ENCODE measurements at places on chromosomes 6 and 20.

- DNase-seq, result no peak
These were observed 192.2 kb upstream of the EXOC2 start for GRCh38 chr6:885051-885590.

GRCh38 chr6:121614115-121614514 is 178.7 kb downstream of the GJA1 start:
- DNase-seq, result no peak

DNA sequence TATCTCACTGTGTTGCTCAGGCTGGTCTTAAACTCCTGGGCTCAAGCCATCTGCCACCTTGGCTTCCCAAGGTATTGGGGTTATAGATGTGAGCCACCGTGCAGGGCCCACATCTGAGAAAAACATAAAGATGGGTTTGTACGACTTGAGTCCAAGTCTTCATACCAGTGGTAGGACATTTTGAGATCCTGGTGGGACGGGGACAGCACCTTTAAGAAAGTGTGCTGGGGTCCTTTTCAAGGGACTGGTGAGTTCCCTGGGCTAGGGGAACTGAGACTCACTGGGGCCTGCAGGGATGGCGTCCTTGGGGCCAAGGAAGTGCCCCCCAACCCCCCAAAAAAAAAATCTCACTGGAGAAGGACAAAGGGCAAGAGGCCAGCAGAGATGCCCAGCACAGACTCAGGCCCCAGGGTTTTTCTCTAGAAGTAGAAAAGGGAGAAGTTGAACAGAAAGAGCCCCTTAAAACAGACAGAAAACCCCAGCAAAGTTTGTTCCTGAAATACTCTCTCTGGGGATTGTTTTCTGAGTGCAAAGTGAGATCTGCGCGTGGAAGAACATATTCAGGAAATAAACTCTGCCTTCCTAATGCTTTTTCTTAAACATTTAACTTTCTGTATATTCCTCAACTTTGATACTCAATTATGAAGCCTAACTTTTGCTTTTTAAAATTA is 10.7 kb downstream of the OSBPL2 start:
- DNase-seq, result no peak

- no peak for DNase-seq
These were observed 31.8 kb downstream of the SAMD3 start for GRCh38 chr6:130190701-130191690.

- DNase-seq, result no peak
These were observed 664.3 kb downstream of the RFPL4B start for GRCh38 chr6:113011389-113011788.

GRCh38 chr20:14700639-14700960 is 363.2 kb upstream of the FLRT3 start:
- no peak for DNase-seq

- DNase-seq, result peak; percentile 82
These were observed 107.0 kb downstream of the HIVEP1 start for GRCh38 chr6:12119085-12119588.

DNA sequence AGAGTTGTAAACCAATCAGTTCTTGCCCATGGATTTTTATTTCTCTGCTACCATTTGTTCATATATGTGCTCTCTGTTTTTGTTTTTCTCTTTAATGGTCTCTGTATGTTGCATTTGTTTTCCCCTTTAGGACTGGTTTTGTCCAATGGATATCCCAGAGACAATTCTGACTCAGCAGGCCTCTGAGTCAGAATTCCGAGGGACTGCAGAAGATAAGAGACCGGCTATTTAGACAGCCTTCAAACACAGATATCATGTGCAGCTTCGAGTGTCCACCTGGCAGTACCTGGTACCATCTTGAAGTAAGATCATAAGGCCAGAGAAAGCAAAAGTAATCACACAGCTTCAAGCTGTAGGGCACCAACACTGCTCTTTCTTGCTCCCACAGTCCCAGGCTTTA is 125.5 kb downstream of the ELOVL4 start:
- no peak for DNase-seq

- no peak for DNase-seq
These were observed 77.9 kb upstream of the NFATC2 start for GRCh38 chr20:51620432-51620831.

- DNase-seq, result no peak
These were observed 7.7 kb upstream of the SMIM13 start for GRCh38 chr6:11085758-11086435.

GRCh38 chr6:151070631-151071051 is 169.1 kb upstream of the AKAP12 start:
- no peak for DNase-seq

- no peak for DNase-seq
These were observed 3.6 kb upstream of the TOX2 start for GRCh38 chr20:43911066-43911465.

DNA sequence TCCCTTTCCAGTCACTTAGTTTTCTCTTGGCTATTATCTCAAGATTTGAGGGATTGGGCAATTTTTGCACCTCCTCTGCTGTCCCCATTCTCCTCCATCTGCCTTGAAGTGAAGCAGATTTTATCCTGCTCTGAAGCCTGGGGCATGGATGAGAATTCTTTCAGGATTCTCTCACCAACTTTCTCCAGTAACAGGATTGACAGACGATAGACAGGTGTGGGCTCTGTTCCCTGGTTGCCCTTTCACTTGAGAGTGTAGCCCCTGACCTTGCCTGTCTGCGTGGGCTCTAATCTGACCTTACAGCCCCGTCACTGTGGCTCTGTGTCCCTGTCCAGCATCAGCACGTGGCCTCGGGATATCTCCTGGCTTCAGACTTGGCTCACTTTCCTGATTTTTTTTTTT is 27.1 kb downstream of the CDYL start:
- no peak for DNase-seq

DNA sequence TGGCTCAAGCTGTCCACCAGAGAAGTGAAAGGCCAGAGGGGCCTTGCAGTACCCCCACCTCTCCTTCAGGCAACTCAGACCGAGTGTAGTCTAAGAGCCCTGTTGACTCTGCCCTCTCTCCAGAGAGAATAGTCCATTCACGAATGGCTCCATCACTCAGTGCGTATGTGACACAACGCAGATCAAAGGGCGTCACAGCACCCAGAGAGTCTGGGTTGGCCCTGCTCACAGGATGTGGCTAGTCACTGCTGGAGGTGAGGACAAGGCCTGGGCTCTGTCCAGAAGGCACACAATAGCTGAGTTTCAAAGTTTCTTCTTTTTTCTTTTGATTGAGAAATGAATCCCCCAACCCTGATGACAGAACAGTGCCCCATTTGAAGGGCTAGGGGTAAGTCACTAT is 74.1 kb downstream of the TRMT11 start:
- DNase-seq, result no peak

DNA sequence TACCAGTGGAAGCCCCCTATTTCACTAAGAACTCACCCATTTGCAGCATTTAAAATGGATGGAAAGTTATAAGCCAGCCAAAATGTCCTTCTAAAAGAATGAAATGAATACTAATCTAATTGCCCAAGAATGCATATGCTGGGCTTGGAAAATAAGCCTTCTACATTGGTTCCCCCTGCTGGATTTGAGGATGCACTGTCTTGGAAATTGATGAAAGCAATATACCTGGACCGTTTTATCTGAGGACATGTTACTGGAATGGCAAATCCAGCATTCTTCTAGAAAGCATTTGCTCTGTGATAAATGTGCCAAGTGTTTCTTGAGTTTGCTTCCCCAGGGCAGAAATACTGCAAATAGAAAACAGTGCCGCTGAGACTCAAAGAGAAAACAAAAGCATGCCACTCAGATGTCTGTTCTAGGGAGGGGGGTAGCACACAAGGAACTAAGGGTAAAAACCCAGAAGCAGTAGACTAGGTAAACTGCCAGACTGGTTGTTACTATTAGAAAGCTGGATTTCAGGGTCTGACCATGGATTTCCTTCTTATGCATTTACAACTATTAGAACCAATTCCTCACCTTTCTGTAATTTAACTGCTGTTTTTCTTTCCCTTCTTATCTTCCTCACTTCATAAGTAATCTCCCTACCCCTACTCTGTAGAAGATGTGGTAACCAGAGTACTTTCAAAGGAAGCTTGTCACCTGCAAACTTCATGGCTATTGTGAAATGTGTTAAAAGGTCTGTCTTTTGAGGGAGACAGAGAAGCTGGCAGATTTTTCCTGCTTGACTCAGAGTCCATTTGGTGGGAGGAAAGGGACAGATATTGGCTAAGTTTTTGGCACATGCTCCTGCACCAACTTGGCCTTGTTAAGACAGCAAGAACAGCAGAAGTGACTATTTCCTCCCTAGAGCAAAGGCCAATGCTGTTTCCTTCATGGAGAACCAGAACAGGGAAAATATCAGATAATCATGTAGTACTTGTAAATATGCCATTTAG is 642.6 kb downstream of the KIF16B start:
- no peak for DNase-seq

- no peak for DNase-seq
These were observed 12.4 kb downstream of the GRM1 start for GRCh38 chr6:146041282-146041681.

GRCh38 chr6:402901-403658 is 11.5 kb downstream of the IRF4 start:
- DNase-seq, result peak; percentile 45

- DNase-seq, result no peak
These were observed 437.2 kb downstream of the BCKDHB start for GRCh38 chr6:80543598-80544222.

GRCh38 chr20:46651091-46651962 is at the start of gene SLC13A3:
Gene SLC13A3, minus strand, starts transcription at chr20:46651459. Its CDS starts 38 bp downstream, at chr20:46651421.
- no peak for DNase-seq

DNA sequence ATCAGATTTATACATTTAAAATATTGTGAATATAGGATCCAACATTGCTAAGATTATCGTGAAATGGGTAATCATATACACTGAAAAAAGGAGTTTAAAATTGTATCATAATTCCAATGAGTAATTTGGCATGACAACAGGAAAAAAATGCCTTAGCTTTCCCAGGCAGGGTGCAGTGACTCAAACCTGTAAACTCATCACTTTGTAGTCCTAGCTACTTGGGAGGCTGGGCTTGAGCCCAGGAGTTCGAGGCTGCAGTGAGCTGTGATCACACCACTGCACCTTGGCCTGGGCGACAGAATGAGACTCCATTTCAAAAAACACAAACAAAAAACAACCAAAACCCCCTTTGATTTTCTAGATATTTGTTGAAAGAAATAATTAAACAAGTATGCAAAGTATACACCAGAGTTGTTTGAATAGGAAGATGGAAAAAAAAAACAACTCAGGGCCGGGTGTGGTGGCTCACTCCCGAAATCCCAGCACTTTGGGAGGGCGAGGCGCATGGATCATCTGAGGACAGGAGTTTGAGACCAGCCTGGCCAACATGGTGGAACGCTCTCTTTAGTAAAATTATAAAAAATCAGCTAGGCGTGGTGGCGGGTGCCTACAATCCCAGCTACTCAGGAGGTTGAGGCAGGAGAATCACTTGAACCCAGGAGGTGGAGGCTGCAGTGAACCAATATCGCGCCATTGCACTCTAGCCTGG is 98.7 kb downstream of the TRERF1 start:
- DNase-seq, result no peak

GRCh38 chr6:45535933-45536332 is 158.2 kb upstream of the SUPT3H start:
- no peak for DNase-seq
